Ureter (tissue), 1 donor: ENCODE measurements at places on chromosomes 1 and 21.

GRCh38 chr1:161226759-161227158 is 899 bp downstream of the TOMM40L start:
- DNase-seq, result no peak

- no peak for DNase-seq
These were observed 349.6 kb downstream of the DISC1 start for GRCh38 chr1:231976231-231976630.

DNA sequence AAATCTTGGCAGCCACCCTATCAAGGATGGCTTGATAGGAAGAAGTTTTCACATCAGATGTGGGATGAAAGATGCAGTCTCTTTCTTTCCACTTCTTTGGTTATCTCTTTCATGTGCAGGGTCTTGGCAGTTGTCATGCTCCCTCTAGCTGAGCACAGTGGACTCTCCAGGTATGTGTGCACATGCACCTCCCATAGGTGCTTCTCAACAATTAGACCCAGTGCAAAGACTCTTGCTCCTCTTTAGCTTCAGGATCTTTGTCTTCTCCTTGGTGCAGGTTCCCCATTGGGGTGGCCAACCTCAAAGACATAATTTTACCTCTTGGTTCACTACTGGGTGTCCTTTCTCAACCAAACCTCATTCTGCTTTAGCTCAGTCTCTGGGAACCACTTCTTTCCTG is 80.7 kb downstream of the TBX15 start:
- no peak for DNase-seq

DNA sequence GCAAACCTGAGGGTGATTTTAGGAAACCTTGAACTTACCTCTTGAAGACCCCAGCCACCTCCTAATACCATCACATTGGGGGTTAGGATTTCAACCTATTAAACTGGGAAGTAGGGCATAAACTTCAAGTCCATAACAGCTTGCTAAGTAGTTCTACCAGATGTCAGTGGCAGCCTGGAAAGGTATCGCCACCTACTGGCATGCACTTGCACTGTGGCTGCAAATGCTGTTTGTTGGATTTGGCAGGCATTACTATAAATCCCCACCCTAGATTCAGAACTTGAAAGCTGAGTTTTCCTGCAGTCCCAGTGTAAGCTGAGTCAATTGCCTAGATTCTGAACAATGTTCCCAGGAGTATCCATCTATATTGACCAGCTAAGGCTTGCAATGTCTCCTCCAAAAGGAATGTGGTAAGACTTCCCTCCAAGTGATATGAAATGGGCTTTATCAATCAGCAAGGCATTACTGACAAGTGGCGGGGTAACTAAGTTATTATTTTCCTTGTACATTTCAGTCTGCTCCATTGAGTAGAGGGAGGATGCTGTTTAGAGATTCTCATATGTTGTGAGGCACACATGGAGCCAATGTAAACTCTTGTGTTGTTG is 474.5 kb downstream of the PTPRC start:
- DNase-seq, result no peak

- no peak for DNase-seq
These were observed 25.7 kb downstream of the WDR4 start for GRCh38 chr21:42853621-42854020.

GRCh38 chr1:84693005-84693404 is 2.7 kb upstream of the SSX2IP start:
- no peak for DNase-seq

- DNase-seq, result no peak
These were observed 744 bp upstream of the DDX20 start for GRCh38 chr1:111754984-111755330.

DNA sequence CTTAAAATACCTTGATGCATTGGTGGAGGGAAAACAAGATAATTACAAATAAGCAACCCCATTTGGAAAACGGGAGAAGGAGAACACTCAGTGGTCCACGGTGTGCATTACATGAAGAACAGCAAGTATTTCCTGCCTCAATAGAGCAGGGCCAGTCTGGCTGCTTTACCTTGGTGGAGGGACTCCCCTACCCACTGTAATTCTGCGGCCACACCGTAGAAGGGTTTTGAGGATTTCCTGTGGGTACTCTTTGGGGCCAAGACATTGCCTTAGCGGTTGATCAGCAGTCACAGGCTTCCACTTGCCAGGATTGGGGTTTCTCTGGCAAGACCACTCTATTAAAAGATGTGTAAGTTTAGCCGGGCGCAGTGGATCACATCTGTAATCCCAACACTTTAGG is 16.3 kb upstream of the TMEM54 start:
- no peak for DNase-seq

GRCh38 chr1:119878171-119878570 is 18.1 kb downstream of the ADAM30 start:
- no peak for DNase-seq

- DNase-seq, result no peak
These were observed 50.6 kb downstream of the DMRTB1 start for GRCh38 chr1:53509775-53510174.

DNA sequence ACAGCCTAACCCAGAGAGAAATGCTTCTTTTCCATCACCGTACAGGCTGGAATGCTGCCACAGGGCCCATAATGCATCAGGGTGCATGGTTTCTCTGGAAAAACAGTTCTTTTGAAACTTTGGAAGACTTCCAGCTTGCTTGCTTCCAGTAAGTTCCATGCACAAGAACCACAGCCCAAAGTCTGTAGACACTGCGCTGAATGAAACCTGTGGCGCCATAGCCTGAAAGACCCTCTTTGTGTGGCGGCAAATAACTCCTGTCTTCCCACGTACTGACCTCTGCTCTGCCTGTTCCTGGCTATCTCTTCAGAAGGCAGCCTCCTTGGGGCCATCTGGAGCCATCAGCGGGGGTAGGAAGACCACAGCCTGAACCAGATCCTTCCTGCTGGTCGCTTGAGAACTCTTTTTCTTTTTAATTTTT is 15.1 kb downstream of the MIIP start:
- DNase-seq, result no peak

GRCh38 chr21:46229923-46230260 is 1.3 kb upstream of the LSS start:
- no peak for DNase-seq

DNA sequence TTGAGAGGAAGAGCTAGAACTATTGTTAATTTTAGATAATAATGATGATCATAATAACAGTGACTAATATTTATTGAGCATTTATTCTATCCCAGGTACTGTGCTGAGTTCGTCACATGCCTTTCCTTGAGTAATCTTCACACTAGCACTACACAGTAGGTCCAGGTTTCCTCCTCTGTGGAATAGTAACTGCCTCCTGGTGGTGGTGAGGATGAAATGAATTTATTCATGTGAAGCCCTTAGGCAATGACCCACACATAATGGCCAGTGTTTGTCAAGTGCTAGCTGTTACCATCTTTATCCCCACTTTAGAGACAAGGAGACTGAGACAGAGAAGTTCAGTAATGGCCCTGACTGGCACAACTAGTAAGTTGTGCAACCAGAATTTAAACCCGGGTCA is 5.9 kb downstream of the NIPAL3 start:
- DNase-seq, result no peak

- DNase-seq, result no peak
These were observed 21.3 kb upstream of the PRDM15 start for GRCh38 chr21:41900401-41900800.

DNA sequence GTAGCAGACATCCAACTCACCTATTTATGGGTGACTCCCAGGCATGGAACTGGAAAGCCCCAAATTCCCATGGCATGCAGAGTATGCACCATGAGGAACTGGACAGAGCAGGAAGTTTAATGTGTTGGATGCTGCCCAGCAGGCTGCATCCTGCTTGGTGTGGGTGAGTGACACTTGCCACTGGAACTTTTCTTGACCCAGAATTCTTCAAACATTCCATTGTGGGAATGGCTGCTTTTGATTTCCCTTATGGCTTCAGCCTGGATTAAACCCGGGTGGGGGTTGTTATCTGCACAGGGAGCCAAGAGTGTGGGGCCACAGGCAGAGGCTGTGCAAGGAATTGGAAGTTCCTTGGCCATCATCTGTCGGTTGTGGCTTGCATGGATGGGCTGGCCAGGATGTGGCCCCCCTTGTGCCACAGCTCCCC is 26.9 kb upstream of the BACE2 start:
- no peak for DNase-seq

DNA sequence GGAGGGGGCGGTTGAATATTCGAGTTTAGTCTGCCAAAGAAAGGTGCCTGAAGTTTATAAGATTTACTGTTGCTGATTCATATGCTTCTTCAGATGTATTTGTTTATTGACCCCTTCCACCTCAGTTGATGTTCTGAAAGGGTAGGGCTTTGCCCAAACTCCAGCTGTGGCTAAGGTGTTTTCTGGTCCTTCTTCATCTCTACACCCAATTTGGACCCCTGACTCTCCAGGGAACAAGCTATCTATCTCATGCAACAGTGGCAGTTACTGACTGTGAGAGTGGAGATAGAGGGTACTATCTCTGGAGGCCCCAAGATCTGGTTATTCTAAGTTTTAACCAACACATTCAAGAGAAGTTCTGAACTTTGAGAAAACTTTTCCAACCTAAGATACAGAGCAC is 12.6 kb upstream of the ALG14 start:
- DNase-seq, result no peak

DNA sequence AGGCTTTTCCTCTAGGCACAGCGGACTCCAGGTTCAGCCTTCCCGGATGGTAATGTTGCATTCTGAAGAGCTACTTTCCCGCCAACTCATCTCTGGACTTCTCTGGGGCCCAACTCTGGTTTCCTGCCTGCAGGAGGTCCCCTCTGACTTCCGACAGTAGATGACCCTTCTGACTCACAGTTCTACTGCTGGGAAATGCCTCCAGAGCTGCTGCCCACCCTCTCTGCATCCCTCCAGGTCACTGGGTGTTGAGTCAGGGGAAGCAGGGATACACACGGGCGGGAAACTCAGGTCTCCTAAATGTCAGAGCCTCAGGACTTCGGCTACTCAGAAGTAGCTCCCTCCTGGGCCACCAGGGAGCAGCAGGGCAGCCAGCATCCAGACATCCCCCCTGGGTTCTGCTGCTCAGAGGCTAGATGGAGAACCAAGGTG is 2.1 kb upstream of the KIF21B start:
- no peak for DNase-seq
